ENCODE measurements at places on chromosomes 16 and 17. TPM values are rescaled to one million over a fixed set of nuclear protein-coding genes. Genes with fewer than 3 reads are reported as not detected.

Gene MMP2
- total RNA-seq, result 231 TPM

Gene KRTAP1-5
- total RNA-seq, result 2.5 TPM

DNA sequence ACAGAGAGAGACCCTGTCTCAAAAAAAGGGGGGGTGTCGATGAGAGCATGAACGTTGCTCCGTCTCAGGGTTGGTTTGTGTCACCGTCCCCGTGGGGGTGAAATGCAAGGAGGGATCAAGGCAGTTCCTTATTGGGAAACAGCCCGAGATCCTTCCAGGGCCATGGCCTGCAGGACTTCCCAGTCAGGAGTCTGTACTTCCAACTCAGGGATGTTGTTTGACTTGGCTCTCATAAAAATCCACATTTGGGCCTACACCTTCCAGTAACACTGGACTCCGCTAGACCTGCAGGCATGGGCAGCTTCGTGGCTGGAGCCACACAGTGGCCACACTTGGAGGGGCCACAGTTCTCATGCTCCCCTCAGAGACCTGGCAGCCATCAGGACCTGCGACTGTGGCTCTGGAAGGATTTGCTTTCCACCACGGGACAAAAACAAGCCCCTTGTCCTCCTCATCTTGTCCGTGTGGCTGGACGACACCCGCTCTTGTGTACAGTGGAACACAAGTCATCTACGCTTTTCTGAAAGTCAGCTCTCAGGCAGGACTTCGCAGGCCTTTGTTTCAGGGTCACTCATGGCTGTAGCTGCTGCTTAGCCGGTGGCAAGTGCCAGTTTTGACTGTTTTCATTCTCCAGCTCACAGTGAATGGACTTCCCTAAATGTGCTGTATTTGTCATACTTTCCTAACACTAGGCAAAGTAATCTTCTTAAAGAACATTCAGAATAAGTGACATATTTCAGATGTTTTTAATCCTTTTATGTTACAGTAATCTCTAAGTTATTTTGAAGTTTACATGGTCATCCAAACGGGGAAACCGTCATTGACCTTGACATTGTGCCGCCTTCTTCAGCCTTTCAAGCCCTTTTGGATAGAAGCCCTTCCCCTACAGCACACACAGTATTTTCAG is 24.2 kb upstream of the IL17C start:
- peak; percentile 30 for DNase-seq

Gene CBX1
- 111 TPM for total RNA-seq

- no peak for DNase-seq
Measured at GRCh38 chr17:8290043-8290442, 1.6 kb downstream of the RANGRF start.

Gene KRTAP4-2
- total RNA-seq, result not detected

Gene BEAN1
- total RNA-seq, result not detected

GRCh38 chr16:23902748-23903414 is 67.1 kb downstream of the PRKCB start:
- no peak for DNase-seq

DNA sequence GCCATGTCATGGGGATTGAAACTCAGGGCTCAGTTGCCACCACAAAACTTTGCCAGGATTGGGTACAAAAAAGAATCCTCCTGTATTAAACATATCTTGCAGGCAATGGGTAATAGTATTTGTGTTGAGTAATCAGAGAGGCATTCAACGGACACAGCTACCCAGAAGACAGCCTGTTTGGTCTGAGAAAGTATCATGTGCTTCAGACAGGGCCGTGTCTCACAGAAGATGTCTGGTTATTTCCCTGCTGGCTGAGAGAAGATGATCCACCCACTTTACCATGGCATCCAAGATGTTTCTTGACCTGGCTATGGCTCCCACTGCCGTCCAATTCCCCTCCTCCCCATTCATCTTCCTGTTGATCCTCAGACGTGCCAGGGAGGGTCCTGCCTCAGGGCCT is 304.3 kb upstream of the XYLT1 start:
- no peak for DNase-seq

DNA sequence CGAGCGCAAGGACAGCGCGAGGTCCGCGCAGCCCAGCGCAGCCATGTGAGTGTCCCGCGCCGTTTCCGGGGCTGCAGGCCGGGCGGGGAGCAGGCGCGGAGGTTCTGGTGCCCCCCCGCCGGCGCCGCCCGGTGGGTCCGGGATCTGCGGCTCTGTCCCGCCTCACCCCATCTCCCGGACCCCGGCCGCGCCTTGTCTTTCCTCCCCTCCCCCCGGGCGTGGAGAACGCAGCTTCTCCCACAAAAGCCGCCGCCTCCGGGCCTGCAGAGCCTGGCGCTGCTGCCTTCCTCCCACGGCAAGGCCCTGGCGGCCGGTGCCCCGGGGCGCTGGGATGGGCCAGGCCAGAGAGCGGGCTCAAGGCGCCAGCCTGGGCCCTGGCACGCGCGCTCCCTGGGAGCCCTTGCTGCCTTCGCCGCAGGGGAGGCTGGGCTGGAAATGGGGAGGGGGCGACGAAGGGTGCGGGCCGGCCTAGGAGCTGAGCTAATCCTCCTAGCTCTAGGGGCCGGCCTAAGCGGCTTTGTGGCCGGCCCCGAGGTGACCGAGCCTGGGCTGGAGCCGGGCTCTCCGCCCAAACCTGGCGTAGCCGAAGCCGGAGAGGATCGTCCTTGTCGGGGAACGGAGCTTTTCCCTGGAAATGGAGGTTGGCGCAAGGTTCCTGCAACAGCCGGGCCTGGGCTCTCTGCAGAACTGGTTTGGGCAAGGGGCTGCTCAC is 397 bp downstream of the RIPOR1 start:
- peak; percentile 65 for DNase-seq

DNA sequence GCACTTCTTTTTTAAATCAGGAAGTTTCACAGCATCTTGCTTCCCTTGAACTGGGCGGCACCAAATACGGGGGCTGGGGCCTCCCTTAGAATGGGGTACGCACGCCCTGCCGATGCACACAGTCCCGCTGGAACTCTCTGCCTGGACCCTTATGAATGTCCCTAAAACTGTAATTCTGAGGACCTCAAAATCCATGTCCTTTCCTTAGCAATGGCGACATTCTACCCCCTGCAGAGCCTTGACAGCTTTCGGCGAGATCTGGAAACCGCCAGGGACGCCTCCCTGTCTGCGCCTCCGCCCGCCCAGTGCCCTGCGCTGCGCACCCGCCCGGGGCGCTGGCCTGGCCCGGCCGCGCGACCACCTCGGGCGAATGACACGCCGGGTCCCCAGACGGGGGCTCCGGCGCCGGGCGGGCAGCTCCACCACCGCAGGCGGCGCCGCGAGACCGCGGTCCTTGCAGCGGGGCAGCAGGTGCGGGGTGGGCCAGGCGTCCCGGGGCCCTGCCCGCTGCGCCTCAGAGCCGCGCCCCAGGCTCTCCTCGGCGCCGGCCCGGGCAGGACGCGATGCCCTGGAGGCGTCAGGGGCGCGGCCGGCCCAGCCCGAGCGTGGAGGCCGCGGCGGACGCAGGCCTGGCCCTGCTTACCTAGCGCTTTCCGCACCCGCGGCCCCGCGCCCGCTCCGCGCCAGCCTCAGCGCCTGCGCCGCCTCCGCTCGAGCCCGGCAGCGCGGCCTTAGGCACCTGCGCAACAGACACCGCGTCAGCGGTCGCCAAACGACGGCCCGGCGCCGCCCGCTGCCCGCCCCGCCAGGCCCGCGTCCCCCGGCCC is 548 bp downstream of the HAGH start:
- DNase-seq, result no peak

DNA sequence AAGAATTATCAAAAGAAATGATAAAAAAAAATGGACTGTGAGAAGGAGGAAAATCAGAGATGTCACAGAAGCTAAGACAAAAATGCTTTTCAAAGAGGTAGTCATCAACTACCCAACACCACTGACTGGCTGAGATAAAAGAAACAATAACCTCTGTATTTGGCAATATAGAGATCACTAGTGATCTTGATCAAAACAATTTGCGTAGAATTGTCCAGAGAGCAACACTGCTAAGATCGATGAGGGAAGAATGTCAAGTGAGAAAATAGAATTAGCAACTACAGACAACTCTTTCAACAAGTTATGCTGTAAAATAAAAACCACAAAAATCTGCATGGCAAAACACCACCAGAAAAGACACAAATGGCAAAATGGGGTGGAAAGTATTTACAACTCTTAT is 66.0 kb downstream of the BRIP1 start:
- no peak for DNase-seq

DNA sequence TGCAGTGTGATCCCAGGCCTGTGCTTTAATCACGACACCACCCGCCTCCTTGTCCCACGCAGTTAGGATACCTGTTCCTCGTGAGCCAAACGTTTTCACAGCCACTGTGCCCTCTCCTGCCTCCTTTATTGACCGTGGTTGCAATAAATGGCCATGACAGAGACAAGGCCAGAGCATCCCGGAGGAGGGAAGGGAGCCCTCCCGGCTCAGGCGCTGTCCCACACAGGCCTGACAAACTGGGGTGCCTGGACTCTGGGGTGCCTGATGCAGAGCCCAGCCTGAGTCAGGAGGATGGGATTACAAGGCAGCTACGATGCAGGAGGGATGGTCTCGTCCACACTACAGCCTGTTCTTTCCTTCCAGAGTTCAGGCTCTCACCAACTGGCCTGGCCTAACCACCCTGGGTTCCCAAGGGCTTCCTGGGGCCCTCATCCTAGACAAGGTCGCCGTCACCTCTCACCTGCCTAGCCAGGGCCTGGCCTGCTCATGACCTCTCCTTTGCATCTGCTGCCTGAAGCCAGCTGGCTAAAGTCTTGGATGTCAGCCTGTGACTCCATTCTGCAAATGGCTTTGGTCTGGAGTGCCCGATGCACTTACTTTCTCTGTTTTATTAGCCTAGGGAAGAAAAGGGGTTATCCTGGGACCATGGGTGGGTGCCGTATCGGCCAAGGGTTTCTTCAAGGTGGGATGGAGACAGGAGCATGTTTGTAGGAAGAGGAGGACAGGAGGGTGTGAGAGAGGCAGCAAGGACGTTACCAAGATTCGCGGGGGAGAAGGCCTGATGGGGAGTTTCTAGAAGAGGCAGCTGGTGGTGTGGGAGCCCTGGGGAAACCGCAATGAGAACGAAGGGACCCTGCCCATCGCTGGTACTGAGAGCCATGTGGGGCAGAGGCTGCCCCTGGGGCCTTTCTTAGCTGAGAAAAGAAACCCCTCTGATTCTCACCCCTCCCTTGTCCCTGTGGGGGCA is 234.3 kb upstream of the TNRC6C start:
- DNase-seq, result no peak

DNA sequence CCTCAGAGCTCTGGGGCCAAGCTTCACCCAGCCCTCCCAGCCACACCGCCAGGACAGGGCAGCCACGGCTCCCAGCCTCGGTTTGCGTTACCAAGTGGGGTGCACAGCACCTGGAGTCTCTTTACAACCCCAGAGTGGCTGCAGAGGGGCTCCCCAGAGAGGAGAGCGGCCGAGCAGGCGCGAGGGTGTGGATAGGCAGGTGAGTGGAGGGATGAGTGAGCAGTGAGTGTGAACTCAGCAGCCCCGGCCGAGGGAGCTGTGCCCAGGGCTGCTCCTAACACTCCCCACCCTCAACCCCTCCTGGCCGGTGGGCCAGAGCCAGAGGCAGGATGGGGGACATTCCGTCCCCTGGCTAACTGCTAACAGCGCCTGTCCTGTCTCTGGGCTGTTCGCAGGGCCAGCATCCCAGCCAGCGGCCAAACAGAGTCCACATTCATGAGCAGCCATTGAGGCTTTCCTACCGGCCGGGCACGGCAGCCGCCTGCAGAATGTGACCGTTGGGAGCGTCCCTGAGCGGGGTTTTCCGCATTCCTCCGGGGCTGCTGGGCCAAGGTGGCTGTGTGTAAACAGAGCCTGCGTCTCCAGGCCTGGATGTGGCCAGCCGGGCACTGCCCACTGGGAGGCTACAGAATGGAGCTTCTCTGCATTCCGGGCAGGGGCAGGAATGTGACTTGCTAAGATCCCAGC is 5.3 kb downstream of the ZNF469 start:
- peak; percentile 94 for DNase-seq

Gene FNDC8
- total RNA-seq, result not detected

Gene EFCAB5
- total RNA-seq, result not detected

DNA sequence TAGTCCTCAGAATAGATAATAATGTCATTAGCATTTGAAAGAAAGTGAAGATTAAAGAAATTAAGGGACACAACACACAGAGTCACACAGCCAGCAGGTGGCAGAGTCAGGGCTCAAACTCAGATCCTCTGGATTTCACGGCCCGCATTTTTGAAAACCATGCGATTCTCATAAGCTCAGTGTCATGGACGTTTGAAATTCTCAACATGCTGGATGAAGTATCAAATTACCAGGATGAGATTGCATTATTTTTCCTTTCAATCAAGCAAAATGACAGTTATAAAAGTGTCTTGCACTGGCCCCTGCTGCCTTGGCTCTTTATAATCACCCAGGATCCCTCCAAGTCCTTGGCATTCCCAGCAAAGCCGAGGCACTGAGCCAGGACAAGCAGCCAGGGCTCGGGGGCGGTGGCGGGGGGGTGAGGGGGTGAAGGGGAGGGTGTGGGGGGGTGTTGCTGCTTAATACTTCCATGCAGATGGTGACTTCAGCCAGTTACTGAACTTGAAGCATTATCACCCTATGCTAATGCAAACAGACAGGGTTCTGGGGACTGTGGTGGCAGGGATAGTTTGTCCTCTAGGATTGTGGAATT is 6.6 kb upstream of the BMERB1 start:
- peak; percentile 67 for DNase-seq

All from SJSA1 (cell line).